ENCODE measurements at places on chromosomes 5 and 9. TPM values are rescaled to one million over a fixed set of nuclear protein-coding genes. Genes with fewer than 3 reads are reported as not detected.

GRCh38 chr5:15499528-15500324 is at the start of gene FBXL7:
Gene FBXL7 (plus strand): TSS chr5:15500180.
- DNase-seq, result peak; percentile 77

DNA sequence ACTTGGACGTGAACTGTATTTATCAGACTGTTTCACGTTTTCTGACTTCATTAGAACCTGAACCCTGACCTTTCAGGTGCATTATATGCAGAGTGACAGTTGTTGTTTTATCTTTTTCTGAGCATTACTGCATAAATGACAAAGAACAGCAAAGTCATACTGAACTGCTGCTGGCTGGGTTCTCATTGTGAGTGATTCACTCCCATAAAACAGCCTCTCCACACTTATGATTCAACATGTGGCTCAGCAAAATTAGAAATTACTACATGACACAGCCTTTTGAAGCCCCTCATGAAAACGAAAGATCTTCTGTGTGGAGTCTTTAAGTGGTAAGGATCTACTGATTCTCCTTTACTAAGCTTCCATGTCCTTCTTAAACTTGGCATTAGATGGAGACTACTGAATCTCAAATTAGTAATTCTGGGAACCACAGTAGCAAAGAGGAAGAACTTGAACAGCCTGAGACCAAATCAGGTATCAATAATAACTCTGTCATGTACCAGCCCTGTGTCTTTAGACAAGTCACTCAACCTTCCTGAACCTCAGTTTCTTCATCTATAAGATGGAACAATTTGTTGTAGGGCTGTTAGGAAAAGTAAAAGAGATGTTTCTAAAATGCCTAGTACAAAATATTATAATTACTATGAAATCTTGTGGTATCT is 172.3 kb upstream of the GNA14 start:
- DNase-seq, result no peak

- DNase-seq, result no peak
Observed at GRCh38 chr5:59891962-59892643, 1.4 kb downstream of the PDE4D start.

- no peak for DNase-seq
Observed at GRCh38 chr9:134251296-134252069, 74.8 kb upstream of the RXRA start.

- no peak for DNase-seq
Observed at GRCh38 chr5:81097713-81098112, 135.4 kb upstream of the CKMT2 start.

- DNase-seq, result no peak
Observed at GRCh38 chr9:78288214-78288892, 8.6 kb upstream of the PSAT1 start.

DNA sequence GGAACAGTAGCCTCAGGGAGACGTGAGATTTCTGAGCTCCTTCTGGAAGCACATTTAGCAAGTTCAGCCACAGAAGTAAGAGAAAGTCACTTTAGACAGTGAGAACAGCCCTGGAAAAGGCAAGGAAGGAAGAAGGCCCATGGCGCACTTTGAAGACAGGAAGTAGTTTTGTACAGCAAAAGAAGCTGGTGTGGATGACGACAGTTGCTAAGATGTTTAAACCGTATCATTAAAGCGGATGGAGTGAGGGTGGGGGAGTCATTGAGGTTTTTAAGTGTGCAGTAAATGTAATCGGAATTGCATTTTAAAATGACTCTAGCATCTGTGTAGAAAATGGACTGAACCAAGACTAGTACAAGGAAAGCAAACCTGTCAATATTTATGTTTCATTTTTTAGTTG is 15.3 kb upstream of the TRPM3 start:
- no peak for DNase-seq

Gene FOXD4L5
- under 0.01 TPM for total RNA-seq

GRCh38 chr9:21764846-21765245 is 37.6 kb upstream of the MTAP start:
- DNase-seq, result no peak

Gene SCGB3A2
- total RNA-seq, result not detected

Gene SPATA31D4
- not detected for total RNA-seq

DNA sequence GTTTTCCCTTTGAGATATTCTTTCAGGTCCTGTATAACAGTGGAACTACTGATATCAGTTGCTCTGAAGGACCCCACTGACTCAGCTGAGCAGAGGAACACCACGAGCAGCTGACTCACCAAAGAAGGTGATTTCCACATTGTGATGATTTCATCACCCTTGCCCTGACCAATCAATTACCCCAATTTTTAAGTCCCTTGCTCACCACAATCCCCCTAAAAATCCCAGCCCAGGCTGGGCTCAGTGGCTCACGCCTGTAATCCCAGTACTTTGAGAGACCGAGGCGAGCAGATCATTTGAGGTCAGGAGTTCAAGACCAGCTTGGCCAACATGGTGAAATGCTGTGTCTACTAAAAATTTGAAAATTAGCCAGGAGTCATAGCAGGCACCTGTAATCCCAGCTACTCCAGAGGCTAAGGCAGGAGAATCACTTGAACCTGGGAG is 125.3 kb upstream of the ABCA1 start:
- DNase-seq, result no peak

DNA sequence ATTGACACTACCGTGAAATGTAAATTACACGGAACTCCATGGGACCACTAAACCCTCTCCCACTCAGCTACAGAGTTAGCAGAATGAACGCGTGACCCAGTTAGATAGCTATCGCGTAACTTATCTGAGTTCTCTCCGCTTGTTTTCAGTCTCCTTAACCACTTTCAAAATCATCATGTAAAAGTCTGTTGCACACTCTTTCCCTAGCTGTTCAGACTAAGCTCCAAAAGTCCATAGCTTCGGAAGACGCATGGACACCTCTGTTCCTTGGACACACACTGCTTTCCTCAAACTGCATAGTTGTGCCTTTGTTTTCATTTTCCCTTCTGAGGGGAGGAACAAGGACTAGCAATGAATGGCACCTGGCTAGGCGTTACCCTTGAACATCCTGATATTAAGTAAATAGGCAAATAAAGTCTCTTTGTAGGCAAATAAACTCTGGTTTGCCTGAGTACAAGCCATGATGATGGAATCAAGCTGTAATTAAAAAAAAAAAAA is 83.3 kb downstream of the DAPK1 start:
- DNase-seq, result no peak

DNA sequence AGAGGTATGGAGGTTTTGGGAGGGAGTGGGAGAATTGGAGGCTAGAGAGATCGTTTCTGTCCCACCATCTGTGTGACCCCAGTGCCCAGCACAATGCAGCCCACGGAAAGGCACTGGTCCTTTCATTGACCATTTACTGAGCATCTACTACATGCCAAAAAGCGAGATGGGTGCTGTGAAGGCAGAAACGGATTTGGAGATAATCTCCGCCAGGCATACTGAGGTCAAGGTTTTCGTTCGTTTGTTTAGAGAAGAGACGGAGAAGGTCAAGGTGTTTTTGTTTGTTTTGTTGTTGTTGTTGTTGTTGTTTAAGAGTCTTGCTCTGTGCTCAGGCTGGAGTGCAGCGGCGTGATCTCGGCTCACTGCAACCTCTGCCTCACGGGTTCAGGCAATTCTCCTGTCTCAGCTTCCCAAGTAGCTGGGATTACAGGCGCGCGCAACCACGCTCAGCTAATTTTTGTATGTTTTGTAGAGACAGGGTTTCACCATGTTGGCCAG is 593 bp upstream of the ZBTB43 start:
- no peak for DNase-seq

DNA sequence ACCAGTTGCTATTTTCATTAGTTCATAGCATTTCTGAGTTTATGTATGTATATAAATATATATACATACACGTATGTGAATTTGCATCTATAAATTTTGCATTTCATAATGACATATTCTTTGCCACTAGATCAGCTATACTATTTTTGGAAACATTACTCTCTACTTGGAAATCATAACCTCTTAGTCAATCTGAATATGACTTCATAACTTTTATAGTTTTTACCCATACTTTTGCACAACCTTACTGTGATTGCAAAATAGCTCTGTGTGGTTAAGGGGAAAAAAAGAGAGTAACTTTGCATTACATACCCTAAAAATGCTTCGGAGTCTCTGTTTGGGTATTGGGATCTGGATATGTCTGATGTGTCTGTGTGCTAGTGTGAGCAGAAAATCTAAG is 44.9 kb upstream of the ADAMTSL1 start:
- no peak for DNase-seq

DNA sequence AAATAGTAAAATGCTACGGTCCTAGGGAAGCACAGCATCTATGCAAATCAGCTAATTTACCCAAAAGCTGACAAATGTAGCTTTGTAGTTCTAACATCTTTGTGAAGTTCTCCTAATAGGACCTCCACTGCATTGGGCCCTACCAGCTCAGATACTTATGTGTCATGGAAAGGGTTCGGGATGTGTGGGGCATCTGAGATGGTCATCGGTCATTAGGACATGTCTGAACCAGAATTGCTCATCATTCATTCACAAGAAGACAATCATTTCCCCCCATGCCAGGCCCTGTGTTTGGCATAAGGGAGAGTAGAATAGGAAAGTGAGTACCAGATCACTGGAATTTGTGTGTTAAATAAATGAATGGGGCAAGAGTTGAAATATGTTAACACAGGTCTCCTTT is 35.7 kb downstream of the PWWP2A start:
- DNase-seq, result no peak

DNA sequence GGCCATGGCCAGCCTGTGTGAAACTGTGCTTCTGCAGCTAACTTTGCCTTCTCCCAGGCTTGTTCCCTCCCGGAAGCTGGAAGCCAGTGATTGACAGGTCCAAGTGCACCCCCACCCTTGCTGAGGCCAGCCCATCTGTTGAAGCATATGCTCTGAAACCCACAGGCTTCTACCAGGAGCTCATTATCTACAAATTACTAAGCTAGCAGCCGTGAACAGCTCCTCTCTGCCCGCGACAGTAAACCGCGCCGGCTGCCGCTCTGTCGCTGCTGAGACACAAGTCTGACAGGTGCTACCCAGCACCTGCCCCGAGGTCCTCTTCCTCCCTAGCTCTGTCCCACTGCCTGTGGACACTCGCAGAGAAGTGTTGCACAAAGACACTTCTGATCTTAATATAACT is 490.9 kb downstream of the GADD45G start:
- no peak for DNase-seq

DNA sequence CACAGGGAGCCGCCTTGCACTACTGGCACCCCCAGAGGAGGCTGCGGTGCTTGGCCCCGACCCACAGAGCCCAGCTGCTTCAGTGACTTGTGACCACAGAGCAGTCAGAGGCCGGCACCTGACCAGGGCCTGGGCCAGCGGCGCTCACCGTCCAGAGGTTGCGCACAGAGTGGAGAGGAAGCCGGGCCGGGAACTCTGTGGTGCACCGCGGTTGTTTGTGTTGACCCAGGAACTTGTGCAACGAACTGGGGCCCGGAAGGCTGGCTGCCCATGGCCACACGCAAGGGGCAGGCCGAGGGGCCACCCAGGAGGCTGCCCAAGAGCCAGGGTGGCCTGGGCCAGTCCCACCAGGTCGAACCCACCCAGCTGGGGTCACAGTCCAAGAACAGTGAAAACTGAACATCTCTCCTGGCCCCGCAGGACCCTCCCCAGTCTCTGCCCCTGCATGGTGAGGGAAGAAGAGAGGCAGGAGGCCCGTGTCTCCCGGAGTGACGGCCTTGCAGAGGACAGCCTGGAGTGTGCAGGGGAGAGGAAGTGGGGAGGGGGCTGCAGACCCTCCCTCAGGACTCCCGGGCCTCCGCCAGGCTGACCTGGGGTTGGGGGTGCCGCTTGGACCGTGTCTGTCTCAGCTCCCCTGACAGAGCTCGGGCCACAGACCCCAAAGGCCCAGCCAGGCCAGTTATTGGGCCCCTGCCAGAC is 42.8 kb upstream of the EGFL7 start:
- no peak for DNase-seq

GRCh38 chr9:110021891-110022290 is 186.1 kb downstream of the C9orf152 start:
- DNase-seq, result no peak

Gene C9orf153
- total RNA-seq, result not detected

- no peak for DNase-seq
Observed at GRCh38 chr5:1542781-1543180, 19.0 kb upstream of the LPCAT1 start.

DNA sequence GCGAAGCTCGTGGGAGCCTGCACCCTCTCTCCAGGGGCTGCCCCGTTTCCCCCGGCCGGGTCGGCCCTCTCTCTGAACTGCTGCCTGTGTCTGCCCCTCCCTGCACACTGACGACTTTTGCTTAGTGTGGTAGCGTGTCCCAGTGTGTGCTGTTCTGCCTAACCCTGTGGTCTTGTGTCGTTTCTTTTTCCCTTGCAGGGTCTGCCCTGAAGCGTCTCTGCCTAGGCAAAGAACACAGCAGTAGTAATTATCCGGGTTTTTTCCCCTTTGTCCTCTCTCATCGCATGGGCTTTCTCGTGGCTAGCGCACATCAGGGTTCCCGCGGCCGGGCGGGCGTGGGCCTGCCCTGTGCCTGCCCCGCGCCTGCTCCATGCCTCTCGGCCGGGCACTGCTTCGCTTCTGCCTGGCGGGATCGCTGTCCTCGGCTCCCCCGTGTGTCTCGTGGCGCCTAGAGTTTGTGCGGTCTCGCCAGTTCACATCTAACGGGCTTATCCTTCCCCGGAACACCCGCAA is 122.7 kb downstream of the WNK2 start:
- DNase-seq, result no peak

GRCh38 chr9:4970970-4971641 is 14.0 kb upstream of the JAK2 start:
- no peak for DNase-seq

- no peak for DNase-seq
Observed at GRCh38 chr9:116506685-116507084, 180.4 kb upstream of the TRIM32 start.

DNA sequence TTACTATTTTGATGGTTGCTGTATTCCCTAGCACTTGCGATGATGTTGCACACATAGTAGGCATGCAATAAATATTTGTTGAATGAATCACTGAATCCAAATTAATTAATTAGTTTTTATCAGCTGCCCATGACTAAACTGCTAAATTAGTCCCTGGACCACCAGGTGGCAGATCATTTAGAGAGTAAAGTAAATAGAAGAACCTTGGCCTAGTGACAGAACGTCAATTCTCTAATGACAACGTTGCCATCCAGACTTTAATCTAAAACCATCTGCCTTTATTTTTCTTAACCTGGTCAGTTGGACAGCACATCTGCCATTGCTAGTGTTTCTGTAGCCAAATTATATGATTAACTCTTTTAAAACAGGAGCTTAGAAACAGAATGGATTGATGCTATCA is 457.5 kb downstream of the KIF4B start:
- DNase-seq, result no peak

DNA sequence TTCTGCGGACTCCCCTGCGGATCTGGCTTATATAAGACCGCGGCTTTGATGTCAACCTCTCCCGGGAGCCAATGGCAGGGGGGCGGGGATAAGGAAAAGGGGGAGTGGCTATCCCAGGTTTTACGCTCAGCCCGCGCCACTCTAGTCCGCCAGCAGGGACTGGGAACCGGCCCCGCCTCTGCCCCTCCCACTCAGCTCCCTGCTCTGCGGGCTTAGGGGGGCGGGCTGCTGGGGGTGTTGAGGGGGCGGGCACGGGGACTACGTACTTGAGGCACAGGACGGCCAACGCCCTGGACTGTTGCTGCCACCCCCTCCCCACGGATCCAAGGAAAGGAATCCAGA is at the start of gene HAND1:
HAND1 (minus strand) TSS at position 4 of the 342 bp plus-strand sequence. CDS start 219 bp downstream, outside the sequence.
- DNase-seq, result peak; percentile 54

- no peak for DNase-seq
Observed at GRCh38 chr5:58890701-58891085, 307.8 kb downstream of the RAB3C start.

Gene SPINK7
- not detected for total RNA-seq

GRCh38 chr9:3842839-3843238 is 317.0 kb upstream of the RFX3 start:
- no peak for DNase-seq

Gene CAVIN4
- 14.7 TPM for total RNA-seq

- no peak for DNase-seq
Observed at GRCh38 chr9:35940458-35941407, 17.2 kb downstream of the OR2S2 start.
